ENCODE measurements at places on chromosomes 6 and 20.

DNA sequence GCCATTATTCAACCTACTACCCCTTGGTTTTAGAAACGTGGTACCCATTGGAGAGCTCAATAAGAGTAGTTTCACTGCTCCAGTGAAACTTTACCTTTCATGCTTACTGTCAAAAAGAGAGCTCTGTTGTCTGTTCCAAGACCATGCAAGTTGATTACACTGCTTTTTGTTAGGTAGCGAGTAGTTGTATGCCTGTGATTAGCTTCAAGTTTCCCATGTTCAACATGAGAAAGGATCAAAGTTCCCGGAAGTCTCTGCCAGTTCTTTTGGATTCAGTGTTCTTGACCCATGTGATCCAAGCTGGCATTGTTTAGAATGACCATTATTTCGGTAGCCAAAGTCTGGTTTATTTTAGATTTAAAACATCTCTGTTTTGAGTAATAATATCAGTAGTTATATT, 107.1 kb downstream of the ZFAND3 start:
- no peak for DNase-seq

GRCh38 chr6:11868392-11868791, 89.8 kb upstream of the ADTRP start:
- DNase-seq = no peak

DNA sequence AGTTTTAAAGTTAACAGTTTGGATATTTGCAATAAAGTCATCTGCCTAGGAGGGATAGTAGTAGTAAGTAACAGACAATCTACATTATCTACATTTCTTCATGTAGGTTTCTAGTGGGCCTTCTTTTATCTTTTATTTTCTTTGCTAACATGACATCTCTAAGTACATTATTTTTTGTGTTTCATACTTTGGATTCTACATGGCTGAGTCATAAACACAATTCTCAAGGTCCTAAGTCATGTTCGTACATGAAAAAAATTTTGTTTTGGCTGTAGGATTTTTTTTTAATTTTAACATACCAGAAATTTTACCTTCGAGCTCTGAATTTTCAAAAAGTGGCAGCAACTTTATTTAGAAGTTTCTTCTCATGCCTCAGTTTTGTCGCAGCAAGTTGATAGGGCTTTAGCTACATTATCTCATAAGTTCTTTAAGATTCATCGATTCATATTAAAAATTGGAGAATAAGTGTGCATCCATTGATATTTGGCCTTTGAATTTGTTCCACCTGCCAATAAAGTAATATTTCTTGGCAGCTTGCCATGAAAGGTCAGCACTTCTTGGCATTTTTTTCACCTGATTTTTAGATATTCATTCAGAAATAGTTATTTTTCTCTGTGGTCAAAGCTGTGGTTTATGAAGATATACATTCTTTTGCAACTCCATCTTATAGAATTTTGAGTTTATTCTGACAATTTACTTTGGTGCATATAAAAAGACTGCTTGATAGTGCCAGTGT, 146.2 kb downstream of the GRIK2 start:
- DNase-seq = no peak

DNA sequence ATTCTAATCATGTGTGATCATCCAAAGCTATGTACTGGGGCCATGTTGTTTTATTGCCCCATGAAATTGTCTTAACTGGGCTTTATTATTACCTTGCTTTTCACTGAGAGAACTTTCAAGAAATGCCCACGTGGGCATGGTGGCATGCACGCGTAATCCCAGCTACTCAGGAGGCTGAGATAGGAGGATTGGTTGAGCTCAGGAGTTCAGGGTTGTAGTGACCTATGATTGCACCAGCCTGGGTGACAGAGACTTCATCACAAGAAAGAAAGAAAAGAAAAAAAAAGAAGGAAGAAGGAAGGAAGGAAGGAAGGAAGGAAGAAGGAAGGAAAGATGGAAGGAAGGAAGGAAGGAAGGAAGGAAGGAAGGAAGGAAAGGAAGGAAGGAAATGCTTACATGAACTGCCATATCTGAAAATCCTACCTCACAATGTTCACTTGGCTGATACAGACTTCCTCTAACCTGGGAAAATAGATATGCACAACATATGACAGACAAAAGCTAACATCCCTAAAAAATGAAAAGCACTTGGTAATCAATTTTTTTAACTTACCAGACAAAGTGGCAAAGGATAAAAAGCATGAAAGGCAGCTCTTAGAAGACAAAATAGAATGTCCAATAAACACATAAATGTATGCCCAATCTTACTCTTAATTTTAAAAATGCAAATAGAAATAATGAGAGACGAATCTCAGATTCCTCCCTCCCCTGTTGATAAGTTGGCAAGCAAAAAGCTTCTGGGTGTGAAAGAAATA, 25.5 kb upstream of the TMEM244 start:
- DNase-seq = no peak
